Stimulated activated CD8-positive, alpha-beta memory T cell treated with anti-CD3 and anti-CD28 coated beads, Interleukin-4, amount 100 ng/mL, for 4 hours (primary cell): ENCODE measurements at places on chromosomes 6 and 20.

DNA sequence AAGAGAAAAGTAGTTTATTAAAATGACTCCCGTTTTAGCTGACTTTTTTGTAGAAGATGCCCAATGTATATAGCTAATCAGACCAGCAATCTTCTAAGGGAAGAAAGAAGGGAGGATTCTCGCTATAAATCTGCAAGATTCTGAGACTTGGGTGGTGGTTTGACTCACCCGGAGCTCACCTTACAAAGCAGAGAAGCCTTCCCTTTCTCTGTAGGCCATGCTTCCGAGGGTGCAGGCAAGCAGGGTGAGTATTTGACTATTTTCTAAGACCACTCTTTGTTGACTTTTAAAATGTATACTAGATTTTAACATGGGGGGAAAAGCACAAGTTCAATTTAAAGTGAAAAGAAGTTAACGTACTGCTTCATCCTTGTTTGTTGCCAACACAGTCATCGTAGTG, 2.7 kb downstream of the OLIG3 start:
- no peak for DNase-seq

GRCh38 chr6:130720076-130720715, 107.0 kb upstream of the SMLR1 start:
- no peak for DNase-seq

GRCh38 chr6:89392823-89393222, 19.2 kb downstream of the RRAGD start:
- DNase-seq = no peak

GRCh38 chr6:132165677-132166076, 214.5 kb upstream of the CCN2 start:
- no peak for DNase-seq

GRCh38 chr6:38498085-38498484, 141.6 kb downstream of the BTBD9 start:
- no peak for DNase-seq
